ENCODE measurements at places on chromosomes 5 and 9.

DNA sequence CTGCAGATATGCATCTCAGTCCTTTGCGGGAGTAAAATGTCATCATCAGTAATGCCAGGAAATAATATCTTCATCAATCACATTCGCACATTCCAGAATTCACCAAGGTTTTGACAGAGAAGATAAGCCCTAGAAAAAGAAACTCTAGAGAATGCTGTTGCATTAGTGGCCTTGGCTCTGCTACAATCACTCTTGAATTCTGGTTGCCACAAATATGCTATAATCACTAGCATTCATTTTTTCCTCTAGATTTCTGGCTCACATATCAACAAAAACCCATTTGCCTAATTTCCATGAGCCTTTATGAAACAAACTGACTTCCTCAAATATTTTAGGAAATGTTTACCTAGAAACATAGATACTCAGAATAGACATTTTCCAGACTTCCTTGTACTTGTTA is 653.4 kb downstream of the ANXA1 start:
- DNase-seq = no peak

DNA sequence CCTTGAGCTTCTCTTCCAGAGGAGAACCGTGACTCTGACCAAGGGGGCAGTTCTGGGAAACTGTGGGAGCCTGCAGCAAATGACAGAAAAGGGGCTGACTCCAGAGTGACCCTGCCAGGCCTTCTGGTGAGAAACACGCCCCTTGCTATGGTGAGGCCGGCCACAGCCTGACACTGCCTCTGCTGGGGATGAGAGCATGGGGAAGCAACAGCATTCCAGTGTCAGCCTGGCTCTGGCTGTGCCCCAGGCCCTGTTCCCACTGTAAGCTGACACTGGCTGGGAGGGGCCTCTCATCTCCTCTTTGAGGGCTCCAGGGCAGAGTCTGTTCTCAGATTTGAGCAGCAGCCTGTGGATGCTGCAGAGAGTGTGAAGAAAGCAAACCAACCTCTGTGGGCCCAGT is 180.0 kb upstream of the IL12B start:
- DNase-seq = no peak

DNA sequence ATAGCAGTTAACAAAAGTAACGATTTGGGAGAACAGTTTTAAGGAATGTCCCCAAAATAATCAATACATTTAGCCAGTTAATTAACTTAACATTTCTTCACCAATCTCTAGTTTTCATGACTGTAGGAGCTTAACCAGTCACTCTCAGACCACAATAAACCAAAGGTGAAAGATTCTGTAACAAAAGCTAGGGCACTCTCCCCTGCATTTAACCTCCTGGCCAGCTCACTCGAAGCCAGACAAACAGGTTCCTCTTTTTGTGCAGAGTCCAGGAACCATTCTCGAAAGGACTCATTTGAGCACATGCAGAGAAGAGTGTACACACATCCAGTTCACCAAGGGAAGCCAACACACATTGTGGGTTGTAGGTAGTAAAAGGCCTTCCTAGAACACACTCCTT is 6.5 kb downstream of the IL7R start:
- DNase-seq = no peak

- DNase-seq = no peak
Measured at GRCh38 chr5:144467792-144468191, 297.1 kb downstream of the KCTD16 start.

DNA sequence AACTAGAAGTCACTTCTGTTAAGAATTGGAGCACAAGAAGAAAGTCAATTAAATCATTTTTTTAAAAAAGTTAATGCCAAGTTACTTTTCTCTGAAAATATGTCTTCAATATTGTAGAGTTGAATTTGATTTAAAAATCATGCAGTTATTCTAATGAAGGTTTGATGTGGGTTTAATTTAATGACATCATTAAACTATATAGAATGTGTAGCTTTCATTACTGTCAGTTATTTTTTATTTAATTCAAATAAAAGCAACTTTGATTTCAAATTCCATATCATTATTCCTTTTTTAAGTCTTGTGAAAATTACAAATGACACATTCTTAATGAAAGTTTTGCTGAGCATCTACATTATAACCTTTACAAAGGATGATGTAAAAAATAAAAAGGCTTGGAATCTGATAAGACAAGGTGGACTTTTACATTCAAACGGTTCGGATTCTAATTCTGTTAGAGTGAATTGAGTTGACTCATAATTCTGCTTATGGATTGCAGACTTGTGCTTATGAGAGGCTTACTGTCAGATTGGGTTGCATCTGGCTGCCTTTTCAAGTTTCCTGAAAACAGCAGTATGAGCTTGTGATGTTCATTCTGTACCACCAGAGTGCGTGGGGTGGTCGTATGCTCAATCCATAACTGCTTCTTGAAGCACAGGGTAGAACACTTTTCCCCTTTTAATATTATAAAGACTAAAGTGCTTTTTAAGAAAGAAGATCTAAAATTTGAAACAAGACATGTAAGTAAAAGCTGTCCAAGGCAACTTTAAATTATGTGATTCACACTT is 253.0 kb upstream of the ARRDC3 start:
- no peak for DNase-seq

GRCh38 chr9:135163023-135163780 is 75.7 kb downstream of the OLFM1 start:
- no peak for DNase-seq

- no peak for DNase-seq
Measured at GRCh38 chr9:135039916-135040645, 47.4 kb upstream of the OLFM1 start.

GRCh38 chr9:81335879-81336421 is 353.4 kb downstream of the TLE1 start:
- no peak for DNase-seq

DNA sequence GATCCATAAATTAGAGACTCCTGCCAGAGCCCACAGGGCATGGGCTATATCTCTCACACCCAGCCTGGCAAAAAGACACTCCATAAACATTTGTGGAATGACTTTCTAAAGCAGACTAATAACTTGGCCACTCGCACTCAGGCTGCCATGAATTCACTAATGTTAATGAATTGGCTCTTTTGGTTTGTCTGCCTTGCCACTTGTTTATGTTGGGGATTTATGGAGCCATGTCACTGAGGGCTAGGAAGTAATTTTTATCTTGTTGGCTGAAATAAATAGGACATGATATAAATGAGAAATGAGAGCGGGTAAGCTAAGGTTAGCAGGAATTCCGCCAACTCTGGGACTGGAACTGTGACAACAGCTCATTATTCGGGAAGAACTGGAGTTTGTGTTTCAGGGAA is 55.2 kb downstream of the DROSHA start:
- no peak for DNase-seq

DNA sequence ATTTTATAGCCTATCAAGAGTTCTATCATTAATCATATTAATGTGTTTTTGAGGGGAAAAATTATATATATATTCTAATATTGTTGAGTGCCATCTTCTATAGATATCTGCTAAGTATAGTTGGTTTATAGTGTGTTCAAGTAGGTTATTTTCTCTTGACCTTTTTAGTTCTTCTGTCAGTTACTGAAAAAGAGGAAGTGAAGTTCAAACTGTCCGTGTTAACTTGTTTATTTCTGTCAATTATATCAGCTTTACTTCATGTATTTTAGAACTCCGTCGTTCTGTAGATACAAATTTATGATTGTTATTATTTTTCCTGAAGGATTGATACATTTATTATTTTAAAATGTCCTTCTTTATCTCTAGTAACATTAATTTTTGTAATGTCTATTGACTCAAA is 1209.1 kb downstream of the CDH12 start:
- DNase-seq = no peak

DNA sequence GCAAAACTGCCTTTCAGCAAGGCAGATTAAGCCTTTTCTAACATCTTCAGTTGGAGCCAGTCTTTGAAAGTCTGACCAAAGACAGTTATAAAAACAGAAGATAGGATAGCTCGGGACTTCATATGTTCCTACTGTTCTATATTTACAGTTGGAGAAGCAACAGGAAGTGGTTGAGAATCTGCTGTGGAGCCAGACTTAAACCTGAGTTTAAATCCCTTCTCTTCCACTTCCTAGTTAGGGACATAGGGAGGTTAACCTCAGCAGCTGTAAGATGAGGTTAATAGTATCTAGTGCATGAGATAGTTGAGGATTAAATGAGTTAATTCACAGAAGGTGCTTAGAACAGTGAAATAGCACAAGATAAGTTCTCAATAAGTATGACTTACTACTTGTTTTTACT is 84.5 kb upstream of the FREM1 start:
- DNase-seq = no peak

DNA sequence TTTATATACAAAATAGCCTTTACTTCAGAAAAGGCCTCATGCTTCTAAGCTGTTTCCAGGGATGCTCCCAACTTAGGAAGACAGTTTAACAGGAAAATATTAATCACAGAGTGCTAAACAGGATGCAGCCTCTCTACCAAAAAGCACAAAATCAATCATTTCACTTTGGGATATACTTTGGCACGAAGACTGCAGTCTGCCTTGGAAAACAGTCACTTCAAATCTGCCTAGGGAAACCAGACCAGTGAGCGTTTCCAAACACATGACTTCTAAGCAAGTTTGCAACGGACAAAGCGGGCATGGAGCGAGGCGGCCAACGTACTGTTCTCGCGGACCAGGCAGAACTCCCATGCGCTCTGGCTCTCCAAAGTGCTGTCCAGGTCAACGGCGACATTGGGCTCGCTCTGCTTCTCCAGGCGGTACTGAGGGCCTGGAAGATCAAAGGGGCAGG is 201.0 kb downstream of the MAPKAP1 start:
- DNase-seq = no peak

DNA sequence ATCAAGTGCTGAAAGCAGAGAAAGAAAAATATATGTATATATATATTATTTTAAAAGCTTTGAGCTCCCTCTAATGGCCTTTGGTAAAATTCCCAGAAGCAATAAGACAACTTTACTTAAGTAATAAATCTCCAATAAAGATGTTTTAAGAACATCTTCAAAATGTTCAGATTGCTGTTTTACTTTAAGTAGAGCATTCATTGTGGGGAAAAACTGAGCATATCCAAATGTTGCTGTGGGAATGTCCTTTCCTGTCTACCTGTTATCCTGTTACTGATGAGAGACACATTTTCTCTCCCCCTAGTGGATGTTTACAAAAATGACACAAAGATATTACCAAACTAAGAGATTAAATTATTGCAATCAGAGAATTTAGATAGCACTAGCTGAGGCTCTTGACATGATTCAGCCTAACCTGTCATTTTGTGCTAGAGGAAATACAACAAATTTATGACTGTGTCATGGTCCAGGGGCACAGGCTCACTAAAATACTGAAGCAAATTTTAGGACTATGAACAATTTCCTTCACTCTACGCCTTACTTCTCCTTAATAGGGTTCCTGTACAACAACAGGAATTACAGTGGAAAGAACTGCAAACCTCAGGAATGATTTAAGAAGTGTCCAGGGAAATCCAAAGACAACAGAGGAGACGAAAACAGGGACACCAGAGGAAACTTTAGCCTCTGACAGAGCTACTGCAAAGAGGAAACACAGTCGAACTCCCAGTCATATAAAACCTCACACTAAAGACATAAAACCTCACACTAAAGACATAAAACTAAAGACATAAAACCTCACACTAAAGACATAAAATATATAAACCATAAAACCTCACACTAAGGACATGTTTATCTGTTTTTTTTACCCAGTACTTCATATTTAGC is 24.3 kb upstream of the PRRC1 start:
- no peak for DNase-seq
